ENCODE measurements at places on chromosomes 6 and 20. TPM values are rescaled to one million over a fixed set of nuclear protein-coding genes. Genes with fewer than 3 reads are reported as not detected.

The RFX6 gene
- not detected for total RNA-seq

The RAE1 gene
- 18.5 TPM for total RNA-seq

The NEURL2 gene
- total RNA-seq: 3.6 TPM

The UBE2J1 gene
- 26.9 TPM for total RNA-seq

The NKAIN4 gene
- 0.17 TPM for total RNA-seq

The SCGN gene
- total RNA-seq: 0.12 TPM

The BPI gene
- total RNA-seq: 0.12 TPM

The HLA-DQB2 gene
- total RNA-seq: not detected

The TBXT gene
- total RNA-seq: not detected

The COL20A1 gene
- total RNA-seq: not detected

The NKAPL gene
- 2.3 TPM for total RNA-seq

The PRPH2 gene
- 3.0 TPM for total RNA-seq

The FAM209B gene
- total RNA-seq: not detected

The LINC00237 gene
- not detected for total RNA-seq

The RAB5IF gene
- total RNA-seq: 88.7 TPM

The OR2J3 gene
- total RNA-seq: not detected

The CYP39A1 gene
- total RNA-seq: 1.6 TPM

The VSX1 gene
- not detected for total RNA-seq

The FAM83D gene
- 4.4 TPM for total RNA-seq

The PPIL6 gene
- total RNA-seq: 0.94 TPM

The ZC3H12D gene
- total RNA-seq: 0.12 TPM

The PNLDC1 gene
- not detected for total RNA-seq

The FAM209A gene
- not detected for total RNA-seq

The LY6G6D gene
- total RNA-seq: not detected

The MLN gene
- not detected for total RNA-seq

The DDX43 gene
- total RNA-seq: 0.09 TPM

The BNIP5 gene
- total RNA-seq: not detected

The SGK2 gene
- total RNA-seq: not detected

The DNAH8 gene
- total RNA-seq: not detected

The HSPA12B gene
- total RNA-seq: 5.0 TPM

The FOXA2 gene
- total RNA-seq: not detected

The C4A gene
- 6.9 TPM for total RNA-seq

The TNXB gene
- total RNA-seq: 240 TPM

The POLR1H gene
- total RNA-seq: 23.1 TPM

The MUC22 gene
- total RNA-seq: not detected

The PPP1R16B gene
- total RNA-seq: 0.60 TPM

The GLP1R gene
- total RNA-seq: not detected

The BMP2 gene
- 1.2 TPM for total RNA-seq

The OTOR gene
- not detected for total RNA-seq

The PCIF1 gene
- total RNA-seq: 16.3 TPM
